Cortex of kidney (tissue), 1 donor: ENCODE measurements at places on chromosomes 7 and 10.

DNA sequence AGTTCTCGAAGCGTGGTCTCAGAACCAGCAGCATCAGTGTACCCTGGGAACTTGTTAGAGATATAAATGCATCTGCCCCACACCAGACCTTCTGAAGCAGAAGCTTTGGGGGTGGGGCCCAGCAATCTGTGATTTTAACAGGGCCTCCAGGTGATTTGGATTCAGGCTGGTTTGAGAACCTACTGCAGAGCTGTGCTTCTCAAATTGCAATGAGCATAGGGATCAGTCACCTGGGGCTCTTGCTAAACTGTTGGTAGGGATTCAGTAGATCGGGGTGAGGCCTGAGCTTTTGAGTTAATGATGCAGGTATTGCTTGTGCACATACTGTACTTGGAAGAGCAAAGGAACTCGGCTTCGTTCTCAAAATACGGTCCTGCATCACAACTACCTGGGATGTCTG, 243.6 kb upstream of the PODXL start:
- no peak for DNase-seq

- no peak for DNase-seq
Measured at GRCh38 chr10:102449321-102450123, 1.8 kb downstream of the C10orf95 start.

GRCh38 chr7:66303454-66304155, 98.5 kb downstream of the TPST1 start:
- no peak for DNase-seq

- no peak for DNase-seq
Measured at GRCh38 chr10:52514481-52514880, 200.4 kb downstream of the DKK1 start.

- DNase-seq = no peak
Measured at GRCh38 chr10:8245131-8245813, 190.8 kb downstream of the GATA3 start.

GRCh38 chr10:114566064-114566463, 92.0 kb downstream of the ABLIM1 start:
- DNase-seq = no peak

DNA sequence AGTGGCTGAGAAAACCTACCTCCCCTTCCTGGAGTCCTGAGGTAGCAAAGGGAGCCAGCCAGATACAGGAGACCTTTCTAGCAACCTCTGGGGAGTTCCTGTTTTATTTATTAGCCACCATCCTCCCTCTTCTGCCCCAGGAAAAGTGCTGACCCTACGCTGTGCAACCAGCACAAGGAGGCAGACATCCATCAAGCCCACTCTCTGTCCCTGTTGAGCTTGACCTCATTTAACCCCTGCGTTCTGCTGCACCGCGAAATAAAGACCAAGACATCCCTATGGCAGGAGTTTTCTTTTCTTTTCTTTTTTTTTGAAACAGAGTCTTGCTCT, 25.3 kb upstream of the ANKRD2 start:
- no peak for DNase-seq

GRCh38 chr7:105972276-105972675, 9.2 kb downstream of the CDHR3 start:
- DNase-seq = no peak

- DNase-seq = no peak
Measured at GRCh38 chr7:87451187-87451586, 24.3 kb downstream of the ABCB4 start.

DNA sequence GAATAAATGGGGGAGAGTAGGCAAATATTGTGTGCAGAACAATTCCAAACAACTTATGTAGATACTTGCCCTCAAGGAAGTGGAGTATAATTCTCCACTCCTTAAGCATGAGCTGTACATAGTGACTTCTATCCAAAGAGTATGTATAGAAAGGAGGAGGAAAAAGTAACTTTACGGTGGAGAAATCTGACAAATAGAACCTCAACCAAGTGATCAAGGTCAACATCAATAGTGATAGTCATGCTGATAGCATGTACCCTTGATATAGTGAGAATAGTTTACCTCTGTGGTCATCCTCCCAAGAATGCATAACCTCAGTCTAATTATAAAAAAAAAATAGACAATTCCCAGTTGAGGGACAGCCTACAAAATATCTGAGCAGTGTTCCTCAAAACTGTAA, 89.1 kb upstream of the NANOS1 start:
- DNase-seq = no peak

GRCh38 chr7:92595281-92595680, 5.1 kb upstream of the FAM133B start:
- DNase-seq = no peak

GRCh38 chr7:69787736-69788431, 189.6 kb downstream of the AUTS2 start:
- DNase-seq = no peak

DNA sequence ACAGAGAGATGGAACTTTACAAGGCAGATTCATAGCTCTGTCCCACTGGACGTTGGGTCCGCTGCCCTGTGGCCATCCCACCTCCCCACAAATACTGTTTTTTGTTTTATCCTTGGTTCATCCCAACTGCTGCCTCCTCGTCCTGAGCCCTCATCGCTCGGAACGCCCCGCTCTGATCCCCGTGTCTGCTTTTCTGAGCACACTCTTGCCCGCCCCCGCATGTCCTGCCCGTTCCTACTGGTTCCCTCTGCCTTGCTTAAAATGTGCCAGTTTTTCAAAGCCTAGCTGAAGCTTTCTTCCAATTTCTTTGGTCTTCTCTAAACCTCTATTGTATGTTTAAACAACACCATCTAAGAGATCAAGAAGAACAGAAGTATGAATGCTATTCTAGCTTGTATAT, 19.4 kb downstream of the RNF32 start:
- DNase-seq = no peak

DNA sequence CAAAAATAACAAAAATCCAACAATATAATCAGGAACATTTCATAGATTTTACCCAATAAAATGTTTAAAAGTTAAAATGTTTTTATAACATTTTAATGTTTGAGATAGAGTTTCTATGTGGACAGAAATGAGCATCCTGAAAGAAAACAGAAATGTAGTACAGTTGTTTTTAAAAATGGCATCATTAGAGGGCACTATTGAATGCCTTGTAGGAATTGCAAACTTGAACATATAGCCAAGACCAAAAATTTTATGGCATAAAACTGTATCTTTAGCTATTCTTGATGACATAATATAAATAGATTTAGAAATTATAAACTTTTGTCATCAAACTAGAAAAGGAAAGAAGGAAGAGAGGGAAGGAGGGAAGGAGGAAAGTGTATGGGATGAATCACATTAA, 1372.7 kb downstream of the GATA3 start:
- no peak for DNase-seq

- no peak for DNase-seq
Measured at GRCh38 chr7:143518521-143518920, 40.8 kb downstream of the TAS2R41 start.

GRCh38 chr10:102740229-102740628, 3.5 kb upstream of the WBP1L start:
- no peak for DNase-seq
